MCF 10A (cell line): ENCODE measurements at places on chromosomes 13 and 19.

DNA sequence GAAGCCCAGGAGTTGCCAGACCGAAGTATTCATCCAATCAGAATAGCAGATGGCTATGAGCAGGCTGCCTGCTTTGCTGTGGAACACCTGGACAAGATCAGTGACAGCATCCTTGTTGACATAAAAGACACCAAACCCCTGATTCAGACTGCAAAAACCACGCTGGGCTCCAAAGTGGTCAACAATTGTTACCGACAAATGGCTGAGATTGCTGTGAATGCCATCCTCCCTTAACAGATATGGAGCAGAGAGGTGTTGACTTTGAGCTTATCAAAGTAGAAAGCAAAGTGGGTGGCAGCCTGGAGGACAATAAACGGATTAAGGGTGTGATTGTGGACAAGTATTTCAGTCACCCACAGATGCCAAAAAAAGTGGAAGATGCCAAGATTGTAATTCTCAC, 250.3 kb upstream of the OBI1 start:
- no peak for DNase-seq
- H3K4me3 ChIP-seq: no peak overlapping the region
- H3K4me1 ChIP-seq: no peaks in the 10 kb centered on the region
- H3K36me3 ChIP-seq: no peaks in the 10 kb centered on the region
- peaks cover 21% of the 10 kb centered on the region for H3K27me3 ChIP-seq

- H3K4me1 ChIP-seq: peaks cover 34% of the 10 kb centered on the region
- no peak for DNase-seq
- H3K36me3 ChIP-seq: peaks cover 17% of the 10 kb centered on the region
- peak overlapping the region; percentile 88 for H3K27ac ChIP-seq
These were observed 6.1 kb downstream of the LIPE start for GRCh38 chr19:42421101-42421500.

DNA sequence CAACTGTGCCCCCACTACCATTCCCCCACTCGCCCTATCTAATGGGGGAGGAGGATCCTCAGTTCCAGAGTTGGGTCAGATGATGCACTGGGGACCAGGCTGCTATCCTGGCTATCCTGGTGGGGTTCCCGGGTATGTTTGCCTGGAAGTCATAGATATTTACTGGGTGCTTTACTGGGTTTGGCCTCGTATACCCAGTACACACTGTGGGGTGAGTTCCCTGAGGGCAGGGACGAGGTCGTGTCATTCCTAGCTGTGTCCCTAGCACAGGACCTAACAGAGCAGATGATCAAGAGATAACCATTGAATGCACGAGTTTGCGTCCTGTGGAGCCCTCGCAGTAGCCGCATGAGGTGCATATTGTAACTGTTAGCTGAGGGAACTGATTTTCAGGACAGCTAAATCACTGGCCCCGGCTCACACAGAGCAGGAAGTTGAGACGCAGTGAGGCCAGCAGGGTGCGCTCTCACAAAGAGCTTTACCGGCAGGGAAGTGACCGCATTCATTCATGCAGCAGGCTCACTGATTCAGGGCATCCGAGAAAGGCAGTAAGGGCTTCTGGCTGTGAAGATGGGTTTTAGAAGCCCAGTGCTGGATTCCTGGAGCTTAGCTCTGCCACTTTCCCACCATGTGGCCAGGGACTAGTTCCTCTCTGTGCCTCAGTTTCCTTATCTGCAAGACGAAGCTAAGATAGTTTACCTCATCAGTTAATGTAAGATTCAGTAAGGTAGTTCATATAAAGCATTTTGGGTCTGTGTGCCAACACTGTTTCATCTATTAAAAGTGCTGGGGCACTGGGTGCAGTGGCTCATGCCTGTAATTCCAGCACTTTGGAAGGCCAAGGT, 6.0 kb downstream of the RUVBL2 start:
- no peaks in the 10 kb centered on the region for H3K27me3 ChIP-seq
- no peak overlapping the region for H3K4me3 ChIP-seq
- peak; percentile 69 for DNase-seq
- peaks cover 55% of the 10 kb centered on the region for H3K36me3 ChIP-seq

DNA sequence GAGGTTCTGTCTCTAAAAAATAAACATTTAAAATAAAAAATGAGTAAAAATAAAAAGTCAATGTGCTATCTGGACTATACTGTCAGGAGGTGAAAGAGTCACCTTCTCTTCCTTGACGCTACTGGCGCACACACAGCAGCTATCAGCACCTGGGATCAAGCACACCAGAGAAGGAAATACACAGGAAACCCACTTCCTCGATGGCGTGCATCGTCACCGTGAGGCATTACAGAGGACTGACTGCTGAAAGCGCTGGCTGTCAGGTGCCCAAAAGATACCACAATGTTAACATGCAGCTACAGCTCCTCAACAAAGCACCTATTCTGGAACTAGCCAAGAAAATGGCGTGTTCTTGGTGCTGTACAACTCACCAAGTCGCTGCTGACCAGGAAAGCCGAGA, 6.1 kb downstream of the SLC35E1 start:
- no peaks in the 10 kb centered on the region for H3K27me3 ChIP-seq
- H3K36me3 ChIP-seq: peaks cover 87% of the 10 kb centered on the region
- no peak overlapping the region for H3K4me3 ChIP-seq
- H3K27ac ChIP-seq: no peak overlapping the region

DNA sequence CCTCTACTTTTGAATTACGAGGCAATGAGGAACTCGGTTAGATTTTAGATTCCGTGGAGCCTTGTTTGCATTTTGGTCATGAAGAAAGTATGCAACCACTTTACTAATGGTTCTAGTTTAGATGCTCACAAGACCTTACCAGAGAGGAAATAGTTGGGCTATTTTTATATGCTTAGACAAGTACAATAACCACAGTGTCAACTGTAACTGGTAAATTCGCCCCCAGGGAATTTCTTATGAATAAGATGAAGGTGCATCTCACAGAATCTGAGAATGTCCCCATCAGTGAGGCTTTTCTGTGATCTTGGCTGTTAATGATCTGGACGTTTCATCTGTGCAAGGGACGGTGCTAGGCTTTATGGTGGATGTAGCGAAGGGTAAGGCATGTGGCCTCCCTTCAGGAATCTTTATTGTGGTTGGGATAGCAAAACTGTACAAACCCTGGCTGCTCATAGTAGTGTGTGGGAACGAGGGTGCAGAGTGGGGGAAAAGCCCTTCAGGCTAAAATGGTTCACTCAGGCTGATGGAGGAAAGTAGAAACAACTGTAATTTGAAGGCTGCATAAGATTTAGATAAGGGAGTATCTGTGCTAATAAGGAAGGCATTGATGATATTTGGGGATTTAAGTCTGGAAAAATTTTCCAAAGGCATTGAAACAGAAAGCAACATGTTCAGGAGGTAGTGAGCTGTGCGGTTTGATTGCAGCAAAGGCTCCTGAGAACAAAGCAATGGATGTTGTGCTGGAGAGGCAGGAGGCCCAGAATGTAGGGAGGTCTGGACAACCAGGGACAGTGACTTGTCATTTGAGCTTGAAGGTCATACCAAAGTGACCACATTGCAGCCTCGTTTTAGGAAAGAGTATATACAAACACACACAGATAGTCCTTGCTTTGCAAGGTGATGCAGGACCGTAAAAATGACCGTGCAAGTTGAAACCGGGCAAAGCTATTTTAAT, 28.4 kb downstream of the UBAC2 start:
- H3K4me1 ChIP-seq: peaks cover 31% of the 10 kb centered on the region
- no peak overlapping the region for H3K4me3 ChIP-seq
- DNase-seq: peak; percentile 9
- no peak overlapping the region for H3K27ac ChIP-seq

- no peaks in the 10 kb centered on the region for H3K4me1 ChIP-seq
- no peak overlapping the region for H3K4me3 ChIP-seq
- no peaks in the 10 kb centered on the region for H3K36me3 ChIP-seq
- H3K27ac ChIP-seq: no peak overlapping the region
These were observed 7.5 kb upstream of the TSHZ3 start for GRCh38 chr19:31356587-31357314.

- peak overlapping the region; percentile 20 for H3K27ac ChIP-seq
- H3K27me3 ChIP-seq: no peaks in the 10 kb centered on the region
- no peak overlapping the region for H3K4me3 ChIP-seq
- H3K36me3 ChIP-seq: no peaks in the 10 kb centered on the region
- H3K4me1 ChIP-seq: peaks cover 6% of the 10 kb centered on the region
These were observed 22.5 kb downstream of the TMEM255B start for GRCh38 chr13:113781571-113781970.

GRCh38 chr13:31903111-31903815, 128.3 kb upstream of the FRY start:
- no peaks in the 10 kb centered on the region for H3K4me1 ChIP-seq
- no peak for DNase-seq
- no peak overlapping the region for H3K27ac ChIP-seq
- no peak overlapping the region for H3K4me3 ChIP-seq
- no peaks in the 10 kb centered on the region for H3K36me3 ChIP-seq

- H3K4me1 ChIP-seq: peaks cover 20% of the 10 kb centered on the region
- no peak overlapping the region for H3K27ac ChIP-seq
- peak; percentile 97 for DNase-seq
- H3K27me3 ChIP-seq: no peaks in the 10 kb centered on the region
- H3K4me3 ChIP-seq: peak overlapping the region; percentile 11
- H3K36me3 ChIP-seq: no peaks in the 10 kb centered on the region
These were observed 22.5 kb upstream of the NFIC start for GRCh38 chr19:3343619-3344502.

DNA sequence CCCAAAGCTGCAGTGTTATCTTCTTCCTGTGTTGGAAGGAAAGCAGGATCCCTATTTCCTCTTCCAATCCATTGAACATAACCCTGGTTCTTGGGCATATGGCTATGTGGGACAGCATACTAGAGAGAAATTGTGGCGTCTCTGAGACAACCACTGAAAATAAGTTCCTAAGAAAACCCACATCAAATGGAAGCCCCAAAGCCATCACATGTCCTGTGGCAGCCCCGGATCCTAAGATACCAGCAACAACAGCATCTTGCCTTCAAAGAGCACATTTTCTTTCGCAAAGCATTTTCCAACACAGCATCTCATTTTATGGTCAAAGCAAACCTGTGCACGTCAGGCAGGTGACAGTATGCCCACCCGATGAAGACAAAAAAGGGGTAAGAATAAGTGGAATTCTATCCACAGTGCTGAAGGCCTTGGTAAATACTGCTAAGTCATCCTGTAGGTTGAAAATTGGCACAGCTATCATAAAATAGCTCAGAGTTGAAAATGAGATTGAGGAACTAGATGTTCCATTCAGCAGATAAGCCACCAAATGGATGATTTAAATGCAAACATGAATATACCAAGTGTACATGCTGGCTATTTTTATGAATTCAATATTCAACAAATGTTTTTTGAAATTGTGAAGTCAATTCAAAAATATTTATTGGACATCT, 232.2 kb downstream of the DLEU7 start:
- no peak overlapping the region for H3K27ac ChIP-seq
- no peak for DNase-seq
- no peaks in the 10 kb centered on the region for H3K4me1 ChIP-seq
- H3K36me3 ChIP-seq: no peaks in the 10 kb centered on the region

- H3K27me3 ChIP-seq: no peaks in the 10 kb centered on the region
- no peak for DNase-seq
- no peaks in the 10 kb centered on the region for H3K4me1 ChIP-seq
- H3K36me3 ChIP-seq: no peaks in the 10 kb centered on the region
- H3K4me3 ChIP-seq: no peak overlapping the region
These were observed 91.1 kb upstream of the ANKRD10 start for GRCh38 chr13:111005808-111006505.

DNA sequence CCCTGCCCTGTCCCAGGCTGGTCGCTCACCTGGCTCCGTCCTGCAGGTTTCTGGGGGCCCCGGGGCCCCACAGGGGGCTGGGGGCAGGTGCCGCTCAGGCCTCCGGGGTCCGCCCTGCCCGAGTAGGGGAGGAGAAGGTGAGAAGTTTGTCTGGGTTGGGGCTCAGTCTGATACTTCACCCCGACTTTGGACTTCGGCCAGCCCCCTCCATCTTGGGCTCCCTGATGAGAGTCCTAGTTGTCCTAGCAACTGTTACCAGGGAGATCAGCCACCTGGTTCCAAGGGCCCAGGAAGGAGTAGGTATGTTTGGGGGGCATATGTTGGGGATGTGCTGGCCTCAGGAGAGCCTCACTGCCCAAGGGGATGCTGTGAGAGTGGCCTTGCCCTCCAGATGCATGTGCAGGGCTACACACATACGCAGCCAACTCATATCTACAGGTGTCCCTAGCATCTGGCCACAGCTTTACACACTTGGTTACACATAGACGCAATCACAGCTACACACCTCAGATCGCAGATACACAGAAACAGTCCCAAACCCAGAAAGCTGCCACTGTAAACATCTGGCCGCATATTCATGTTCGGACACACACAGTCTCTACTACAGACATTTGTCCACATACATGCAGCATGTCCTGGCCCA, 3.4 kb downstream of the NUMBL start:
- H3K36me3 ChIP-seq: peaks cover 15% of the 10 kb centered on the region
- peaks cover 18% of the 10 kb centered on the region for H3K4me1 ChIP-seq
- H3K4me3 ChIP-seq: no peak overlapping the region
- no peak overlapping the region for H3K27ac ChIP-seq
- H3K27me3 ChIP-seq: no peaks in the 10 kb centered on the region

- no peak overlapping the region for H3K27ac ChIP-seq
- DNase-seq: peak; percentile 23
- H3K27me3 ChIP-seq: no peaks in the 10 kb centered on the region
These were observed 244.8 kb downstream of the PCDH20 start for GRCh38 chr13:61170856-61171255.

DNA sequence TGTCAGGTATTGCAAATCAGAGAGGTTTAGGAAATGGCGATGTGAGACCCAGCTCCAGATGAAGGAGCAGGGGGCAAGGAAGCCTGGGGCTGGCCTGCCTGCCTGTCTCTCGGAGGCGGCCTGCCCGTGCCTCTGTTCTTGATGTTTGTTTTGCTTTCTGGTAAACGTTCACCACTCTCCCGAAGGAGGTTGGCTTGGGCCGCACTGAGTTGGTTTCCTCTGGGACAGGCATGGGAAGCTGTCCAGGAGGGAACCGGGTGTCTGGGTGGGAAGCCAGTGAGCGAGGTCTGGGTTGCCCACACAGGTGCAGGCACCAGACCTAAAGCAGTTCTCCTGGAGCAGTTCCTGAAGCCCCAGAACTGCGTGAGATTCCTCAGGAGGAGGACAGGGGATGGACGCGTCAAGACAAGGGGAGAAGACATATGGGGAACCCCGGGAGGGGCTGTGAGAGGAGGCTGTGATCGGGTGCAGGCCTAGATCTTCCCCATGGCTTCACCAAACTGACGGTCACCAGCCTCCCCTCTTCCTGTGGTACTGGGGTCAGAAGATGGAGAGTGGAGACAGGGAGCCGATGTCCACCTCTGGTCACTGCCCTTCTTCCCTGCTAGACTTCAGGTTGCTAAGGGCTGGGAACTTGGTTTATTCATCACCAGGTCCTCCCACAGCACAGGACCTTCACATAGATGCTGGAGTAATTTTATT, 15.2 kb downstream of the COL4A2 start:
- H3K4me3 ChIP-seq: no peak overlapping the region
- no peaks in the 10 kb centered on the region for H3K27me3 ChIP-seq
- peaks cover 3% of the 10 kb centered on the region for H3K36me3 ChIP-seq
- H3K4me1 ChIP-seq: peaks cover 30% of the 10 kb centered on the region
- H3K27ac ChIP-seq: no peak overlapping the region

GRCh38 chr13:99828123-99828522, 143.4 kb downstream of the ZIC5 start:
- no peak for DNase-seq
- no peaks in the 10 kb centered on the region for H3K36me3 ChIP-seq
- no peaks in the 10 kb centered on the region for H3K4me1 ChIP-seq
- H3K4me3 ChIP-seq: no peak overlapping the region
- no peaks in the 10 kb centered on the region for H3K27me3 ChIP-seq
- H3K27ac ChIP-seq: no peak overlapping the region

GRCh38 chr19:33146209-33146608, 14.3 kb downstream of the WDR88 start:
- H3K27me3 ChIP-seq: peaks cover 12% of the 10 kb centered on the region
- peaks cover 6% of the 10 kb centered on the region for H3K4me1 ChIP-seq
- DNase-seq: no peak
- H3K27ac ChIP-seq: no peak overlapping the region
- H3K4me3 ChIP-seq: no peak overlapping the region
